ENCODE measurements at places on chromosomes 16 and 17. TPM values are rescaled to one million over a fixed set of nuclear protein-coding genes. Genes with fewer than 3 reads are reported as not detected.
A peak's percentile ranks its signal among the peaks of the same experiment; 100 is the strongest.

GRCh38 chr16:30748634-30749445 lies 615 bp downstream of the PHKG2 start:
- H3K4me1 ChIP-seq: peaks cover 11% of the 10 kb centered on the region
- DNase-seq: peak; percentile 12
- H3K27me3 ChIP-seq: no peaks in the 10 kb centered on the region
- H3K27ac ChIP-seq: peak overlapping the region; percentile 37

DNA sequence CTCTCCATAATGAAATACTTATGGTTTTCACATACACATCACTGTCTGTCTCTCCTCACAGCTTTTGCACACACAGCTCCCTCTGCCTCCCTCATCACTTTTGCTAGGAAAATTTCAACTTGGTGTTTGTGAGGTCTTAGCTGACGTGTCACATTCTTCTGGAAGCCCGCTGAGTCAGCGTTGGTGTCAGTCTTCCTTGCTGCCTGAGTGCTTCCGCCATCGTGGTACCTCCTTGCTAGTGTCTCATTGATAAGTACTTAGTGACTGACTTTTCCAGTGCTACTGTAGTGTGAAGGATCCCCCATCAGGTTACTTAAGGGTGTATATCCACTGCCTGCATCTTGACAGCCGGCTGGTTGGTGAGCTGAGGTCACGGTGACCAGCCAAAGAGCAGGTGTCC lies 33.5 kb downstream of the CA10 start:
- no peak overlapping the region for H3K27ac ChIP-seq
- no peaks in the 10 kb centered on the region for H3K4me1 ChIP-seq
- DNase-seq: no peak
- H3K4me3 ChIP-seq: no peak overlapping the region

The ABCA5 gene
- total RNA-seq: 3.6 TPM

DNA sequence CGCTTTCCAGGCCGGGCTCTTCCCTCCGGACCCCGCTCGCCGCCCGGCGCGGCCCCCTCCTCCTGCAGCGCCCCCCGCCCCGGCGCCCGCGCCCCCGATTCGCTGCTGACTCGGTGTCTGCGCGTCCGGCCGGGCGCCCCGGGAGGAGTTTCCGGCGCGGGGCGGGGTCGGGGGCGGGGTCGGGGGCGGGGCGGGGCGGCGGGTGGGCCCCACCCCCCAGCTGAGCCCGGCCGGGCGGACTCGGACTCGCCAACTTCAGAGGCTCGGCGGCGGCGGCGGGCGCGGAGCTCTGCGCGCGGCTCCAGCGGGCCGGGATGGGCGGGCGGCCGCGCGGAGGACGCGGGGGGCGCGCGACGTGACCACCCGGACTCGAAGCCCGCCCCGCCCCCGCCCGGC lies at the start of gene METRNL:
Gene METRNL, plus strand, starts transcription at position 258 of the 396 bp plus-strand sequence. CDS start 207 bp downstream, outside the sequence.
- no peak for DNase-seq
- H3K27ac ChIP-seq: peak within 1 kb of the TSS; percentile 26
- H3K4me1 ChIP-seq: peaks cover 31% of the 10 kb centered on the region

The MYH13 gene
- total RNA-seq: not detected

DNA sequence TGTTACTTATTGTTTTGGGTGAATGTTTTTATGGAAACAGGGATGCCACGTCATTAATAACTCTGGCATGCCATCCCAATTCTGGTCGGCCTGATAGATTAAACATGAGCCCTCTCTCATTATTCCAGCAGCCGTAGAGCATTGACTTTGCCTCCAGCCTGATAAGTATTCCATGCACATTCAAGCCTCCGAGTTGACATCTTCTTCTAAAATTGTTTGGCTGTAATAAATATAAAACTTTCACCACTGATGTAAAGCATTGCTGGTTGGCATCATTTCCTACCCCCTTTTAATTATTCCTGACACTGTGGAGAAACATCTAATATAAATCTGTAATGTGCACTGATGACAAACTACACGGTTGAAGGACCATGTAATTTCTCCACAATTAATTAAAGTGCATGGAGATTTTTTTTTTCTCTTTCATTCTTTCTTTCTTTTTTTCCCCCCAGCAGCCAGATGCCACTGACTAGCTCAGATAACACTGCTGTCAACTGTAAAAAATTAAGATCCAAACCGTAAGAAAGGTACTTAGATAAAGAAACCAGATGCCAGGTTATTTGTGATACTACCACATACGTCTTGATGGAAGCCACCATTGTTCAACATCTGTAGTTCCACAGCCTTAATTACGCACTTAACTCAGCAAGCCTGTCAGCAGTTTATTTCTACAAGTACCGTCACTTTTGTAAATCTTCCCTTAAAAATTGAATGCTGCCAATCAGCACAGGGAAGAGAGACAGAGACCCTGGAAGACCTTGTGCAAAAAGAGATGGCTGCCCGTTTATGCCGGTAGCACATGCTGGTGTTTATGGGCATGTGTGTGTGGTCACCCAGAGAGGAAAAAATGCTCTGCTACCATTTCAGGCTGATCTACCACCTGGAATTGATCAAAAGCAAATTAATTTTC lies 237.7 kb downstream of the IRX3 start:
- no peak overlapping the region for H3K27ac ChIP-seq
- H3K4me1 ChIP-seq: no peaks in the 10 kb centered on the region
- no peaks in the 10 kb centered on the region for H3K27me3 ChIP-seq
- no peak for DNase-seq
- no peak overlapping the region for H3K4me3 ChIP-seq

DNA sequence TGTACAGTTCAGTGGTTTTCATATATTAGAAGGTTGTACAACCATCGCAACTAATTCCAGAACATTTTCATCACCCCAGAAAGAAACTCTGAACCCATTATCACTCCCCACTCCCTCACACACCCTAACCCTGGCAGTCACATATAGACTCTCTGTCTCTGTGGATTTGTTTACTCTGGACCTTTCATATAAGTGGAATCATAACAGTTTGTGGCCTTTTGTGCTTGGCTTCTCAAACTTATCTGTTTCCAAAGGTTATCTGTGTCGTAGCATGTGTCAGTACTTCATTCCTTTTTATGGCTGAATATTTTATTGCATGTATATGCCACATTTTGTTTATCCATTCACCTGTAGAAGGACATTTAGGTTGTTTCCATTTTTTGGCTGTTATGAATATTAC lies 12.4 kb downstream of the TENT4B start:
- H3K4me3 ChIP-seq: no peak overlapping the region
- H3K4me1 ChIP-seq: peaks cover 12% of the 10 kb centered on the region
- H3K27me3 ChIP-seq: no peaks in the 10 kb centered on the region
- DNase-seq: no peak
- H3K36me3 ChIP-seq: no peaks in the 10 kb centered on the region

DNA sequence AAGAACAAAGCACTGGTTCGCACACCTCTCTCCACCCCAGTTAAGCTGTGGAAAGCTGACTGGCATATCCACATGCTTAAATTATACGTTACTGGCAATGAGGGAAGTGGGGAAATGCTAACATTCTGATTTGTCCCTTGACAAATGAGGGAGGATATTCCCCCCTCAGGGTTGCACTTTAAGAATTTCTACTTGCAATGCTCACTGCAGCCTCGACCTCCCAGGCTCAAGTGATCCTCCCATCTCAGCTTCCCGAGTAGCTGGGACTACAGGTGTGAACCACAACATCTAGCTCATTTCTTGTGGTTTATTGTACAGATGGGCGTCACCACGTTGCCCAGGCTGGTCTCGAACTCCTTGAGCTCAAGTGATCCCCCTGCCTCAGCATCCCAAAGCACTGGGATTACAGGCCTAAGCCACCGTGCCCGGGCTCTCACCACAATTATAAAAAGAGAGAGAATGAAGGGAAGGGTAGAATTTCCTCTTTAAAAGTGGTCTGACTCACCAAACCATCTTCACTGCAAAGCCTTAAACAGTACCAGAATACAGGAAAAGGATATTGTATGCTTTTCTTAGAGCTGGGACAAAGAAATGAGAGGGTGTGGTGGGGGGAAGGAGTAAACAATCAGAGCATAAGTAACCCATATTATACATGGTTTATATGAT lies 38.9 kb downstream of the KANSL1 start:
- peaks cover 32% of the 10 kb centered on the region for H3K4me1 ChIP-seq
- H3K36me3 ChIP-seq: no peaks in the 10 kb centered on the region
- no peak overlapping the region for H3K27ac ChIP-seq
- H3K27me3 ChIP-seq: no peaks in the 10 kb centered on the region
- DNase-seq: peak; percentile 59

DNA sequence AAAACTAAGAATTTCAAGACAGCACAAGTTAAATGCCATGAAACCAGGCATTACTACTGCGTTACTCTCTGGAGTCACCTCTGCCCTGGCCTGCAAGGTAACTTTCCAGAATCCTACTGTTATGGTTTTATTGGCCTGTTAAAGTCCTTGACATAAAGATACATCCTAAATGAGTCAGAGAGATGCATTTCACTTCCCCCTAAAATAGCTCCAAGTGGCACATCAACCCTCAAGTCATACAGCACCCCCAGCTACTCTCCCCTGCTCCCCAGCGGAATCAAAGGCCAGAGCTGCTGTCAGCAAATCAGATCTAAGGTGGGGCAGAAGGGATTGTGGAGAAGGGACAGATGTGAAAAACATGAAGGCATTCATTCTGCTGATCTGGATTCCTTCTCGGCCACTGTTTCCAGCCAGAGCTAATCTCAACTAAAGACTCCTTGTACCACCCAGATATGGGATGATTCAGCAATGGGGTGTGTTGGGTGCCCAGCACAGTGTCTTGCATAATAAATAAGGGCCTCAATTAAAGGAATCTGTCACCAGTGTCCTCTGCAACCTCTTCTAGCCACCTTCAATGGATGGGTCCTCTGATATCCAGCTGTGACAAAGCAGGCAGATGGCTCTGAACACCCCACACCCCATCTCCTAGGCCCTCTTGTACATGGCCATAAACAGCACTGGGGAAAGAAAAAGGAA lies 8.5 kb upstream of the CCL1 start:
- no peak for DNase-seq
- H3K36me3 ChIP-seq: no peaks in the 10 kb centered on the region
- peaks cover 3% of the 10 kb centered on the region for H3K27me3 ChIP-seq
- H3K4me1 ChIP-seq: no peaks in the 10 kb centered on the region

GRCh38 chr16:66026211-66026610 lies 340.3 kb upstream of the CDH5 start:
- no peak overlapping the region for H3K27ac ChIP-seq
- H3K4me3 ChIP-seq: no peak overlapping the region
- no peaks in the 10 kb centered on the region for H3K36me3 ChIP-seq
- H3K27me3 ChIP-seq: no peaks in the 10 kb centered on the region

Measured in astrocyte (in vitro differentiated cells and primary cell).